Activated CD4-positive, CD25-positive, alpha-beta regulatory T cell treated with anti-CD3 and anti-CD28 coated beads, Interleukin-2, amount 50 U/mL, for 24 hours (primary cell): ENCODE measurements at places on chromosomes 13 and 19.

DNA sequence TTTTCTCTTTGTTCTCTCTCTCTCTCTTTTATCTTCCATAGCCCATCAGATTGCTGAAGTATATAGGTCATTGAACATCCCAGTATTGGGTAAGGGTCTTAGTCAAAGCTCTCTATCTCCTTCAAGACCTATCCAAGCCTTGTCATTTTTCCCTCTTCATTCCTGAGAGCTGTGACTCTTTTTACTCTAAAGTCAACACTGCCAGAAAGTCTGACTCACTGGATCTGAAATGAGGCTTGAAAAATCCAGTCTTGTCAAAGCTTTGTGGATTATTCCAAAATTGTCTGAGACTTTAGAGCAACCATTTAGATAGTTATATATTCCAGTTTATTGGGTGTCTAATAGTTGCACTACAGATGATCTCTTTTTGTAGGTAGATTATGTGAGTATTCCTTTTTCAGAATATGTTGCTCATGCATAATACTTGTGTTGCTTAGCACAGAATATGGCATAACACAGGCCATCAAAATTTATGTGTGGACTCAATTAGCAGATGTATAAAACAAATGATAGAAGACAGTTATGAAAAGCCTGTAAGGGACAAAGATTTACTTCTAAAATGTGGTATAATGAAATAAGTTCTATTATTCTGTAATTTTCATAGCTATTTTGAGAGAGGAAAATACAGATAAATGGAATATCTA is 389.3 kb upstream of the PCDH9 start:
- no peak for ATAC-seq

GRCh38 chr13:24741016-24741662 is 22.8 kb upstream of the RNF17 start:
- no peak for ATAC-seq

DNA sequence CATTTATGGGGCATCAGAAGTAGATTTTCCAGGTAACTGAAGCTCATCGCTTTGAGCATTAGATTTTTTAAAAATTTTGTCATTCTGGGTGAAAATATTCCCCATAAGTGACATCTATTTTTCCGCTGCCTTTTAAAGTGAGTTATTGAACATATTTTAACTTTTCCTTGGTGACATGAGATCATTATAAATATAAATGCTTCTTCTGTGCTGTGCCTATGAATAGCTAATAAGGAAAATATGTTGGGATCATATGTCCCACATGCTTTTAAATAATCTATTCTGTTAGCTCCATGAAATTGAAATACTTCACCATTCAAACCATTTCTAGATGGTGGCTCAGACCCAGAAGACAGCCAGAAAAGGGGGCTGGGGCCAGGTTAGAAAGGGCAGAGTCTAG is 14.1 kb downstream of the ATP7B start:
- ATAC-seq, result no peak

GRCh38 chr19:8905342-8905741 is 73.2 kb downstream of the MBD3L1 start:
- no peak for ATAC-seq

GRCh38 chr19:35462476-35462953 is 14.5 kb downstream of the FFAR2 start:
- ATAC-seq, result peak; percentile 73

DNA sequence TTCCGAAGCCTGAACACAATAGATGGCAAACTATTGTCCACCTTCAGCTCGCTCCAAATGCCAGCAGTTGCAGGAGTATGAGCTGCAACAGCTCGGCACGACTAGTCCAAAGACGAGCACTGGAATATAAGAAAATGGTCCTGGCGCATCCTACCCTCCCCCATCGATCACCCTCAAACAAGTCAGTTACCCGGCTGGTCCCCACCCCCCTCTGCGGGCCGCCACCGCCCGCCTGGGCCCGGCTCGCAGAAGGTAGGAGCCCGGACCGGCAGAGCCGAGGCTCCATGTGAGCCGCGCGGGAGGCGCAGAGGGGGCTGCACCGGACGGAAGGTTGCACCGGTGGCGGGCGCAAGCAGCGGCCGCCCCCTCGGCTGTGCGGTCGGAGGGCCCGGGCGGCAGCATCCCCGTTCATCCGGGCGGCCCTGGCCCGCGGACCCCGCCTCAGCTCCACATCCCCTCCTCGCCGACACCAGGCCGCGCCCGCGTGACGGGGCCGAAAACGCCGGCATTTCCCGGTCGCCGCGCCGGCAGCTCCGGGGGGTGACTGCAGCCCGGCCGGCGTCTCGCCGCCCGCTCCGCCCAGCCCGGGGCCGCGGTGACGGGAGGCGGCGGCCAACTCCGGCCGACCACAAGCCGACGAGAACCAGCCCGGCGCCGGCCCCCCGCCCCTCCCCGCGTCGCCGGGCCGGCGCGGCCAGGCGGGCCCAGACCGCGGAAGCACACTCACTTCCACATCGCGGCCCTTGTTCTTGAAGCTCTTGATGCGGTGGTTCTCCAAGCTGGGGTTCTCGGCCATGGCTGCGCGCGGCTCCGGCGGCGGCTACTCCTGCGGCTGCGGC is 552 bp downstream of the KPNA3 start:
- peak; percentile 14 for ATAC-seq

DNA sequence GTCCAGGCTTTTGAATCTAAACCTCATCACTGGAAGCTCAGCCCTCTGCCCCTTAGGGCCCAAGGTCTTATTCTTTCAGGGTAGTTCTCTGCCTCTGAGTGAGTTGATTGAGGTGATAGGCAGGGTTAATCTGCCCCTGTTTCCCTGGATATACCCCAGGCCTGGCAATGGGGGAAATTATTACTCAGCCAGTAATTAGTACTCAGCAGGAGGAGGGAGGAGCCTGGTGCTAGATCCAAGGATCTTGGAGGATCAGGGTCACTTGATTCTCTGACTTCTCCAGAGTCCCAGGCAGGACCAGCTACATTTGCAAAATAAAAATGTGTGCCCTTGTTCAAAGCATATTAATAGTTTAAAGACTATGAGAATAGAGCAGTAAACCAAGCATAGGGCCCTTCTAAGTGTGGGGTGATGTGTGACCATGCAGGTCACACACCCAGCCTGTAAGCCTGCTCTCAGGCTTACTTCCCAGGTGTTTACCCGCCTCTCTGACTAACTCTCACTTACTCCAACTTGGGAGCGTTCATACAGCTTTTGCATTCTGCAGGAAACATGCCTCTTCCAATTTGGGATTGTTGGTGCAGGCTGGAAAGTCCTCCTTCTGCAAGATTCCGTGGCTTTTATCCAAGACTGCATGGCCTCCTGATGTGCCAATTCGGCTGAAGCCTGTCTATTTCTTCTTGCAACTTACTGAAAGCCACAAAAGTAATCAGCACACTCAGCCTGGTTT is 7.9 kb upstream of the STK24 start:
- no peak for ATAC-seq

DNA sequence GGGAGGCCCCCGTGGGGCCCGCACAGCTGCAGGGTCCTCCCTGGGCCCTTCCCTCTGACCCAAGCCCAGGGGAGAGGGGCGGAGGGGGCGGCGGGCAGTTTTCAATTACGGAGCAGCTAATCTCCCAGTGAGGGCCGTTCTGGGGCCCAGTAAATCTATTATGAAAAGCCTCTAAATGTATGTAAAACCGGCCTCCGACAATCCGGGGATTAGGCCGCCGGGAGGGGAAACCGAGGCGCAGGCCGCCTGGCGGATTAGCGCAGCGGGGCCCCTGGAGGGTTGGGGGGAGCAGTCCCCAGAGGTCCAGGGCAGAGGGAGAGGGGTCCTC is 25.1 kb downstream of the EFNA2 start:
- no peak for ATAC-seq

DNA sequence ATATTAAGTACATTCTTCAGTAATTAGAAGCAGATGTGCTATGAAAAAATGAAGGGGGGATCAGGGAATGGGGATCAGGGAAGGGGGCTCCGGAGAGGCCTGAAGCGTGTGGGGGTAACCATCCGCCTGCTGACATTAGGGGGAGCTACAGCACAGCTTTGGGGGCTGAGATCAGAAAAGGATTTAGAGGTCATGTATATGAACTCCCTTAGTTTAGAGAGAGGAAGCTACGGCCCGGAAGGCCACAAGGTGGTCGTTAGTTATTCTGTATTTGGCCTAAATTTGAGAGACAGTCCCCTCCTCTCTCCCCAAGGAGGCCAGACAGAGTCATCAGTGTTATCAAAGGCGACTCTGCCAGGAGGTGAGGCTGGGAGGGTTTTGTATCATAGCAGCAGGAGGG is 99.0 kb downstream of the TM9SF2 start:
- no peak for ATAC-seq

GRCh38 chr13:114104655-114105520 is 27.5 kb downstream of the RASA3 start:
- ATAC-seq, result no peak

DNA sequence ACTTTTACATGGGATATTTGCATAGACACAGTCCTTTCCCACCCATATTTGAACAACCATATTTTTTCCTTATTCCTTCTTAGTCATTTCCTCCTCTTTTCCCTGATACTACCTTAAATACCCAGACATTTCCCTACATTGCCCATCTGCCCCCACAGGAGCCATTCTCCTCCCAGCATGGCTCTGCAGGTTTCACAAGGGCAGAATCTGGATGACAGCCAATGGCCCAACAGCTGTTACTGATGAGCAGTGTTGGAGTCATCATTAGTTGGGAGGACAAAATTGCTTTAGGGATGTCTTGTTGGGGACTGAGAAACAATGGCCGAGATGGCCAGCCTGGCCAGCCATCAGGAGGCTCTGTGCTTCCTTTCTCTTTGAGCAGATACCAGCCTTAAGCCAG is 209.5 kb downstream of the KLF5 start:
- ATAC-seq, result no peak

- ATAC-seq, result no peak
These were observed 89.9 kb downstream of the CDK8 start for GRCh38 chr13:26343816-26344215.

- no peak for ATAC-seq
These were observed 5.0 kb upstream of the MADCAM1 start for GRCh38 chr19:491146-491741.

DNA sequence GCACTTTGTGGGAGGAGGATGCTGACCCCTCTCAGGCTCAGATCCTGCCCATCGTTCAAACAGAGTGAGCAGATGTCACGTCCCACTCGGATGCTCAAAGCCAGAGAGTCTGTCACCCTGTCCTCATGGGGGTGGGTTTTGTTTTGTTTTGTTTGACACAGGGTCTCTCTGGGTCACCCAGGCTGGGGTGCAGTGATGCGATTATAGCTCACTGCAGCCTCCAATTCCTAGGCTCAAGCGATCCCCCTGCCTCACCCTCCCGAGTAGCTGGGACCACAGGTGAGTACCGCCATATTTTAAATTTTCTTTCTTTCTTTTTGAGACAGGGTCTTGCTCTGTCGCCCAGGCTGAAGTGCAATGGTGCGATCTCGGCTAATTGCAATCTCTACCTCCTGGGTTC is 4.0 kb downstream of the ADGRE2 start:
- no peak for ATAC-seq

GRCh38 chr13:83895994-83896580 is 13.8 kb upstream of the SLITRK1 start:
- ATAC-seq, result no peak

DNA sequence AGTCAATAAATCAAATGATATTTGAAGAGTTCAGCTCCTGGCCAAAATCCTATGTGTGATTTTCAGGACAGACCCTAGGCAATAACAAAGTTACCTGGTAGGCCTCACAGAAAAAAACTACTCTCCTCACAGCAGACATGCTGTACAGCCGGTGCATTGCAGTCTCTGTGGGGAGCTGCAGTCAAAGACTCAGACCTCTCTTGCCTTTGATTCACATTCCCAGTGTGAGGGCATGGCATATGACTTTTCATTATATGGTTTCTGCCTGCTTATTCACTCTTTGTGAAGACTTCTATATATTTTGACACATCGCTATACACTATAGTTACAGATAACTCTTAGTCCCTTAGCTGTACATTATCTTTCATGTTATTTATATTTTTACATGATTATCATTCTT is 2684.3 kb upstream of the PCDH20 start:
- no peak for ATAC-seq
